Suprapubic skin (tissue), 4 donors: ENCODE measurements at places on chromosomes 12 and 14. TPM values are rescaled to one million over a fixed set of nuclear protein-coding genes. Genes with fewer than 3 reads are reported as not detected.

- H3K27ac ChIP-seq = no peak overlapping the region
- H3K4me1 ChIP-seq = no peaks in the 10 kb centered on the region
- no peak overlapping the region for H3K4me3 ChIP-seq
- H3K27me3 ChIP-seq = no peaks in the 10 kb centered on the region
- DNase-seq = no peak
These were observed 60.2 kb downstream of the GXYLT1 start for GRCh38 chr12:42084522-42084921.

DNA sequence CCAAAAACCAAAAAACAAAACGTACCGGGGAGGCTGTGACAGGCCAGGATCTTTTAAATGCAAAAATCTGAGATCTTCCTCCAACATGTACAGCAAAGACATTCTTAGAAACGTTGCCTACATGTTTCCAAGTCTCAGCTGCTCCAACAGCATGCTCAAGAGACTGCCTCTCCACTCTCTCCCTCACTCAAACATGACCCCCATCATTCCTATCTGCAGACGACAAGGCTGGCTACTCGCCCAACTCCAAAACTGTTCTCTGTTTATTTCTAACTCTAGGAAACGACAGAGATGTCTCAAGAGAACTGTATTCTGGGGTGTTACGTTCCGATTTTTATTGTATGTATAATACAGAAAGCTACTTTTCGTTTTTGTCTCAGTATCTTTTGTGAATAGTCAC is 57.5 kb upstream of the TMCC3 start:
- H3K4me1 ChIP-seq = peaks cover 20% of the 10 kb centered on the region
- H3K27me3 ChIP-seq = no peaks in the 10 kb centered on the region
- no peaks in the 10 kb centered on the region for H3K36me3 ChIP-seq
- DNase-seq = no peak
- no peak overlapping the region for H3K27ac ChIP-seq

DNA sequence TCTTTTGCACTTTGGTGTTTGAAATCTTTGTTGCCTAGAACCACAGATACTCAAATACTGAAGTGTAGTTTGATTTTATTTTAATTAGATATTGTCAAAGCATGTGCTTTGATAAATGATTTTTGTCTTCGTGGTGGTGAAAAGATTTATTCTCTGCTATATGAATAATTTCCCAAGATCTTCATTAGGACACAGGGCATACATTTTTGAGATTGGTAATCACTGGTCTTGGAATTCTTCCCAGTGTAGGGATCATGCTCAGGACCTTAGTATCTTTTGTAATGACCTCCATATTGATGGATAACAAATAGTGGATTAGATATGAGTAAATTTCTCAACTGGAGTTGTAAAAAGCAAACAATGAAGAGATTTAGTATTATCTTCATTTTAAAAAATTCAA is 28.2 kb downstream of the TBK1 start:
- H3K4me3 ChIP-seq = no peak overlapping the region
- H3K4me1 ChIP-seq = no peaks in the 10 kb centered on the region
- H3K36me3 ChIP-seq = peaks cover 48% of the 10 kb centered on the region
- no peak for DNase-seq

DNA sequence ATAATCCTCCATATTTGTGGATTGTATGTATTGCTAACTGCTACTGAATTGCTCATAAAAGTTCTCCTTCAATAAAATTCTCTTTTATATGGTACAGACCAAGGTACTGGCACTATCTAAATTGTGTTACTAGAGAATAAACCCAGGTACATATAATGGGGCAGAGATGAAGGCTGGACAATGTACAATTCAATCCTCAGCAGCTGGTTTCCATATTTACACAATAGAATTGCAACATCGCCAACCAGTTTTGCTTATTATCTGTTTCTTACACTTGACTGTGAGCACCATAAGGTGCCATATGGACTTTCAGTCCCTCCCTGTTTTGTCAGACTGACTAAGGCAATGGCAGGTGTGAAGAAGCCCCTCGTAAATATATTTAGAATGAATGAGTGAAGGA is 18.1 kb downstream of the KITLG start:
- peaks cover 32% of the 10 kb centered on the region for H3K4me1 ChIP-seq
- H3K4me3 ChIP-seq = no peak overlapping the region
- H3K27me3 ChIP-seq = no peaks in the 10 kb centered on the region
- no peaks in the 10 kb centered on the region for H3K36me3 ChIP-seq

DNA sequence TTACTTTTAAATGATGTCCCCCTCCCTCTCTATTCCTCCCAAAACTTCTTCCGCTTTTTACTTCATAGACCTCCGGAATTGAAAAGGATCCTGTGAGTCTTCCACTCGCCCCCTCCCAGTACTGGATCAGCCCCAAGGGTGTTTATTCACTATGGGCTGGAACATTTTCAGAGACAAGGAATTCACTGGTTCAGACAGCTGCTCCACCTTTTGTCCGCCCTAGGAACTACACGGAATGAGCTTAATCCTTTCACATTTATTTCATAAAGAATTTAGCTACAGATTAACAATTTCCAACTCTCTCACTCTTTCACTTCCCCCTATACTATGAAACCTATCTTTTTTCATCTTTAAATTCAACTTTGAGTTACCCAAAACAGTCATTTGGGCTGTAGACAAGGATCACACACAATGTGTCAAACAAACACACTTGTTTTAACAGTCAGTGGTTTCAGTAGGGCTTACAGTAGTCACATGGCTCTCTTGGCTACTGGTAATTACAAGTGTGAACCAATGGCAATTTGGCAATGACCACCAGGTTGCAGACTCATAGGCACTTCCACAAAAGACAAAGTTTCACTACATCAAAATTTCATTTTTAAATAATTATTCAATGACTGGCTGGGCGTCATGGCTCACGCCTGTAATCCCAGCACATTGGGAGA is 20.6 kb downstream of the CNIH1 start:
- no peaks in the 10 kb centered on the region for H3K27me3 ChIP-seq
- DNase-seq = no peak
- H3K4me3 ChIP-seq = no peak overlapping the region

GRCh38 chr14:21070610-21071224 is 613 bp downstream of the ARHGEF40 start:
- H3K4me3 ChIP-seq = peak overlapping the region; percentile 88
- H3K36me3 ChIP-seq = peaks cover 12% of the 10 kb centered on the region
- DNase-seq = no peak
- peaks cover 42% of the 10 kb centered on the region for H3K4me1 ChIP-seq
- no peaks in the 10 kb centered on the region for H3K27me3 ChIP-seq

DNA sequence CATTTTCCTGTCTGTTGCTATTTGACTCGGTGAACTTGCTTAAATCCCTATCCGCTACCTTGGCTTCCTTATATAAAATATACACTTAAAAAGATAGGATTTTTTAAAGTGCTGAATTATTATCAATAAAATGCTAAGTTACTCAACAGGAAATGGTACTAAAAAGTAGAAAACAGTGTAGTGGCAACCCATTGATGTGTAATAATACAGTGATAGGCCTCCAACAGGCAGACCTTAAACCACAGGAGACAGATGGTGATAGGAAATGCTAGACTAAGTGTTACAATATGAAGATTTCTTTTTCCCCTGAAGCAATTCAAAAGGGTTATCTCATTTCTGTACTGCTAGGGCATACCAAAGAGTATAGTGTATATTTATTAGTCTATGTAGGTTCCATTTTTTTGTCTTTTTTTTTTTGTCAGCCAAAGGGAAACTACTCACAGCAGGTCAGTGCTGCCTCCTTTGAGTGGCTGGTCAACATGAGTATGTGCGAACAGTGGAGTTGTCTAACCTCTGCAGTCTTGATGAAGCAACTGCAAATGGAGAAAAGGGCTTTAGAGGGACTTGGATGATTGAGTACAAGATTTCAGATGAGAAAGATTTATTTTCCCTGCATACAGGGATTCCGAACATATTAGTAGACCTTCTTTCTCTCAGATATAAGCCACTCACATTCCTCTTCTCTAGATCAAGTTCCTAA is 183.8 kb downstream of the ACSS3 start:
- no peak overlapping the region for H3K4me3 ChIP-seq
- no peaks in the 10 kb centered on the region for H3K36me3 ChIP-seq
- H3K27me3 ChIP-seq = no peaks in the 10 kb centered on the region
- DNase-seq = no peak
- H3K27ac ChIP-seq = no peak overlapping the region
- H3K4me1 ChIP-seq = no peaks in the 10 kb centered on the region

- no peaks in the 10 kb centered on the region for H3K36me3 ChIP-seq
- H3K27me3 ChIP-seq = no peaks in the 10 kb centered on the region
- H3K4me1 ChIP-seq = peaks cover 58% of the 10 kb centered on the region
These were observed 2.2 kb downstream of the PLEKHG6 start for GRCh38 chr12:6312529-6313325.

DNA sequence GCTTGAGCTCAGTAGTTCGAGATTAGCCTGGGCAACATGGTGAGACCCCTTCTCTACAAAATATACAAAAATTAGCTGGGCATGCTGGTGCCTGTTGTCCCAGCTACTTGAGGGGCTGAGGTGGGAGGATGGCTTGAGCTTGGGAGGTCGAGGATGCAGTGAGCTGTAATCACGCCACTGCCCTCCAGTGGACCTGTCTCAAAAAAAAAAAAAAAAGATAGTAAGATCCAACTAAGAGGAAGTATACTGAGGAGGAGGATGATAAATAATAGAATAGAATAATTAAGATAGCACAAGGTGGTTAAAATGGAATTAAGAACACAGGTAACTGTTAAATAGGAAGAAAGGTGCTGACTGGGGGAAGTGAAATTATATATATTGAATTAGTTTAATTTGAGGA is 37.0 kb upstream of the BAZ1A start:
- H3K27ac ChIP-seq = no peak overlapping the region
- no peak overlapping the region for H3K4me3 ChIP-seq
- no peaks in the 10 kb centered on the region for H3K27me3 ChIP-seq
- no peaks in the 10 kb centered on the region for H3K36me3 ChIP-seq
- no peaks in the 10 kb centered on the region for H3K4me1 ChIP-seq

DNA sequence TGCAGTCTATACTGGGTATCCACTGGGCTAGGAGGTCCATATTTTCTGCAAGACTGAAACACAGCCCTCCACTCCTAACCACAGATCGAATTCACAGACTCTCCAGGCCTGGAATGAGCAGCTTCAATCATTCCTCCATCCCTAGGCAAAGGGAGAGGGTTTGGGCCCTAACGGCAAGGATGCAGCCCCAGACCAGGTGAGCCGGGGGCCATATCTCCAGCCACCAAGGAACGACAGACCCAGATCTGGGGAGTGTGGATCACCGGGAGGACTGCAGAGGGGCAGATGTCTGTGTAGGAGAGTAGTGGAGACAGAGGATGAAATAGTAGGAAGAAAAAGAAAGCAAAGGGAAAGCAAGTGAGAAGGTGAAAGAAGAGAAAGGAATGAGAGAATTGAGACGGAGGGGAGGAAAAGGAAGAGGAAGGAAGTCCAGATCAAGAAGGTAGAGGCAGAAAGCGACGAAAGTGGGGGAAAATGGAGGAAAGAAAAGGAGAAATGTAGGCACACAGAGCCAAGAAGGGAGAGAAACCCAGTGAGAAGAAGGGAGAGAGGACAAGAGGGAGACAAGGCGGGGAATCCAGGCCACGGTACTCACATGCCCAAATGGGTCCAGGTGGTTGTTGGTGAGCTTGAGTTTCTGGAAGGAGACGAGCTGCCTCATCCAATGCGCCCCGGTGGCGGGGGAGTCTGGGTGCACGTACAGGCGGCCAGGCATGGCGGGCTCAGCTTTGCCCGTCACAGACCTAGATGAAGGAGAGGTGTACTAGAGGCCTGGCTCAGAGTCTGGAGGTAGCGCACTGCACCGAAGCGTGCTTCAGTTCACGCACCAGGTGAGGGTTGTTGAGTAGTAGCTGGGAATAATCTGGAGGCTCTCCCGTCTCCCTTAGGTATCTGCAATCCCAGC is 7.7 kb downstream of the TBX5 start:
- no peaks in the 10 kb centered on the region for H3K36me3 ChIP-seq
- peaks cover 15% of the 10 kb centered on the region for H3K4me1 ChIP-seq
- H3K4me3 ChIP-seq = no peak overlapping the region
- peaks cover 100% of the 10 kb centered on the region for H3K27me3 ChIP-seq

GRCh38 chr12:93778306-93778705 is 101.1 kb downstream of the CRADD start:
- H3K27me3 ChIP-seq = no peaks in the 10 kb centered on the region
- H3K4me1 ChIP-seq = peaks cover 38% of the 10 kb centered on the region
- DNase-seq = no peak
- no peak overlapping the region for H3K4me3 ChIP-seq
- H3K27ac ChIP-seq = peak overlapping the region; percentile 84
- no peaks in the 10 kb centered on the region for H3K36me3 ChIP-seq

DNA sequence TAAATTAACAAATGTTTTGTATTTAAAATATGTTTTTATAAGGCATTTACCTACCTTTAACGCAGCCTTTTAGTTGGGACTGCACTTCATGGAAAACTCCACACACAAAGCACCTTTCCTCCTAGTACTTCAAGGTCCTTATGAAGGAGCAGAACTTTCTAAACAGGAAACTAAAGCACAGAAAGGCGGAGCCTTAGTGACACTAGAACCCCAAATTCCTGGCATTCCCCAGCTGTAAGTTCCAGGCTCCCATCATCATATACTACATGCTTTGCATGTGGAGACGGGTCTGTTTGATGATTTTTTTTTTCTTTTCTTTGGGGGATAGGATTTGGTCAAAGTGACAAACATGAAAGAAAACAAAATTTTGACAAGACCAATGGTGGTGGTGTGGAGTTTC is 39.5 kb downstream of the STXBP6 start:
- H3K4me1 ChIP-seq = peaks cover 25% of the 10 kb centered on the region
- no peak overlapping the region for H3K27ac ChIP-seq
- DNase-seq = no peak
- H3K4me3 ChIP-seq = no peak overlapping the region
- H3K27me3 ChIP-seq = no peaks in the 10 kb centered on the region
- H3K36me3 ChIP-seq = no peaks in the 10 kb centered on the region

DNA sequence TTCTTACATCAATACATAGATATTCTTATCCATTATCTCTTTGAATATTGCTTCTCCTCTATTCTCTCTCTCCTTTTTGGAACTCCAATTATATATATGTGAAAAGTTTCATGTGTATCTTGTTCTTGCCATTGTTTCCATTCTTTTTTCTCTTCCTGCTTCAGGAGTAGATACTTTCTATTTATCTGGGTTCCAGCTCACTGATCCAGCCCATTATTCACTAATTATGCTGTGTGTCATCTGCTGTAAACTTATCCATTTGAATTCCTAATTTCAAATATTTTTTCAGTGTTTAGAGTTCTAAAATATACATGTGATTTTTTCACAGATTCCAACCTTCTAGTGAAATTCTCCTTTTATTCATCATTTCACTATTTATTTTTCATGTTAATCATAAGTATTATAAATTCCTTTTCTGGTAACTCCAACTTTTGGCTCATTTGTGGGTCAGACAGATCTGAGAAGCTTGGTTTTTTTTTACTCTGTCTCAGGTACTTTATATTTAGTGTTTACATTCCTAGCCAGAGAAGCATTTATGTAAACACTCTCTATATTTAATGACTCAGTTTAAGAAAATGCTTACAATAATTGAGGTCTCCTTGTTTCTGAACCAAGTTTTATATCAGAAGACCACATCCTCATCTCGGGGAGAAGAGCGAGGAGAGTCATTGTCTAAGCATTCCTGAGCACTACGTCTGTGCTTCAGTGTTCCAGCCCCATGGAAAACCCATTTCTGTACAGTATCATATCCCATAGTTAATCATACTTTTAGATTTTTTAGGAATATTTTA is 15.9 kb upstream of the AMIGO2 start:
- H3K4me1 ChIP-seq = peaks cover 4% of the 10 kb centered on the region
- H3K4me3 ChIP-seq = no peak overlapping the region
- no peak overlapping the region for H3K27ac ChIP-seq
- no peaks in the 10 kb centered on the region for H3K27me3 ChIP-seq

Gene ESR2
- total RNA-seq = 0.38 TPM

Gene ESYT1
- 73.1 TPM for total RNA-seq

Gene ERP27
- 2.5 TPM for total RNA-seq

Gene TCL1B
- not detected for total RNA-seq

Gene LRRC10
- total RNA-seq = not detected

Gene ACOT4
- 0.72 TPM for total RNA-seq

Gene KCNC2
- not detected for total RNA-seq
